Glomerular endothelial cell (primary cell): ENCODE measurements at places on chromosomes 11 and 22. TPM values are rescaled to one million over a fixed set of nuclear protein-coding genes. Genes with fewer than 3 reads are reported as not detected.

GRCh38 chr11:73402834-73403185 lies 26.6 kb downstream of the RELT start:
- DNase-seq: no peak

Gene SLC22A25
- not detected in 2 replicates for total RNA-seq

Gene C22orf42
- total RNA-seq: not detected in 2 replicates

DNA sequence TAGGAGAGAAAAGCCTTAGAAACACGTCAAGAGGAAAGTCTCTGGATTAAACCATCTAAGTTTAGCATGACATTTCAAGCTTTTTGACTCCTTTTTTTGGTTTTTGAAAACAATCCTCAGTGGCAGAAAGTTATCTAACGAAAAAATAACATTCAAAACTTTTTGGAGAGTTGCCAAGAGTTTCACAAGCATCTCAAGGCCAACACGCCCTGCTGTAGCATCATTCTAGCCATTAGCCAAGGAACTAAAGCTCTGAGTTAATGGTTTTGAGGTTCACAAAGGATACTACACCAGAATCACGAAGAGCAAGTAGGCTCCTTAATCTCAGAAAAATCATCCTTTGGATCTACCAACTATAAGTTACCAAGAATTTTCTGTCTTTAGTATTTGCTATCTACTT lies 94.8 kb downstream of the PICALM start:
- DNase-seq: no peak

DNA sequence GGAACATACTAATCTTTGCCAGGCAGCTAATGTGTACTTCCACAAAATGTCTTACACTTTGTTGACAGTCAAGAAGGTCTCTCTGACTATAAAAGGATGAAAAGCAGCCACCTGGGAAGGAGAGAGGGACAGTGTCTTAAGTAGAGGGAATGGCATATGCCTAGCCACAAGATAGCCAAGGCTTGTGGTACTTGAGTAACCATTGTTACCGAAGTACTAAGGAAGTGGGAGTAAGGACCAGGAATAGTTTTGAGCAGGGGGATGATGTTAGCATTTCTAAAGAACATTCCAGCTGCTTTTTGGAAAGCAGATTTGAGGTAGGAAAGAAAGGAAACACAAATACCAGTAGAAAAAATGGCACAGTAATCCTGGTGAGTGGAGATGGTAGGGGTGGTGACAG lies 3.4 kb downstream of the TMEM126A start:
- DNase-seq: no peak

- DNase-seq: no peak
Observed at GRCh38 chr11:4682623-4683419, 14.8 kb downstream of the OR51E2 start.

DNA sequence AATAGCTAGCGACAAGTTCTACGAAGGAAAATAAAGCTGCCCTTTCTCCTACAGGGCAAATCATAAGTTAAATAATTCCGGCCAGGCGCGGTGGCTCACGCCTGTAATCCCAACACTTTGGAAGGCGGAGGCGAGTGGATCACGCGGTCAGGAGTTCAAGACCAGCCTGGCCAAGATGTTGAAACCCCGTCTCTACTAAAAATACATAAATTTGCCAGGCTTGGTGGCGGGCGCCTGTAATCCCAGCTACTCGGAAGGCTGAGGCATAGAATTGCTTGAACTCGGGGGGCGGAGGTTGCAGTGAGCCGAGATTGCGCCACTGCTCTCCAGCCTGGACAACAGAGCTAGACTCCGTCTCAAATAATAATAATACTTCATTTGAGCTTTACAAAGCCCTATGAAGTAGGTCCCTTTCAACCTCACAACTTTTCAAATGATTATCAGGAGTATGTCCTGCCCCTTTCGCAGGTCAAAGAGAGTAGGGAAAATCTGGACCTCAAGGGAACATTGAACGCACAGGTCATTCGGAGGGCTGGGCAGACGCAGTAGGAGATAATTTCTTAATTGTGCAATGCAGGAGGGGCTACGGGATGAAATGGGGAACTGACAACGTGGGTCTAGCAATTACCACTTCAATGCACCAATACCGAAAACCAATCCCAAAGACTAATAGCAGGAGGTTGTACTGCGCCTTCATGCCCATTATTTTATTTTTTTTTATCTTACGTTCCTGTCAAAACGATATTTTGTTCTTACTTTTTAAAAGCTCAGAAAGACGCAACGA lies 590 bp downstream of the COMMD9 start:
- DNase-seq: no peak

DNA sequence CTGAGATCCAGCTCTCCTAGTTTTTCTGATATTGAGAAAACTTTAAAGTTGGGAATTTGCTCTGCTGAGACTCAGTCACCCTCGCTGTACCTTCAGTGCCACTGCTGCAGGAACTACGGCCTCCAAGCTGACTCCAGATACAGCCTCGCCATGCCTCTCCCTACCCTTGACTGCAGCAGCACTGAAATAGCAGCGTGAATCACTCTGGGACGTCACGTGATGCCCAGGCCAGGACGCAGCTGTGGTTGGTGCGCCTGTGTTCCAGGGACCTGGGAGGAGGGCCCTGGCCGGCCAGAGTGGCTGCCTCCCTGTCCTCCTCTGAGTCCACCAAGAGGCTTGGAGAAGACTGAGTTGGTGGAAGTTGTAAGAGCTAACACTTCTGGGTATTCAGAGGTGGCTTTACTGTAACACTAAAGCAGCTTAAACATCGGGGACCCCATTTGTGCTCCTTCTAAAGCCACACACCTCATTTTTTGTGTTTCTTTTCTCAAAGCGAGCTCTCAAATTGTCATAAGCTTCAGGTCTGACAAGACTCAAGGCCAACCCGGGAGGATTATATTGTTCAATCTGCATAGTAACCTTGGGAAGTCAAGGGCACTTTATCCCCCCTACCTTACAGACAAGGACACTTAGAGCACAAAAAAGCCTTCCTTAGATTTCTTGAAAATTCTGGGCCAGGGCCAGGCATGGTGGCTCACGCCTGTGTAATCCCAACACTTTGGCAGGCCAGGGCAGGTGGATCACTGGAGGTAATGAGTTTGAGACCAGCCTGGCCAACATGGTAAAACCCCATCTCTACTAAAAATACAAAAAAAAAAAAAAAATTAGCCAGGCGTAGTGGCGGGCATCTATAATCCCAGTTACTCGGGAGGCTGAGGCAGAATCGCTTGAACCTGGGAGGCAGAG lies 4.2 kb upstream of the STIP1 start:
- DNase-seq: peak; percentile 68
